Left lobe of liver (tissue), 2 donors: ENCODE measurements at places on chromosomes 3 and 15.

- no peak for DNase-seq
Measured at GRCh38 chr3:119619094-119619493, 21.4 kb downstream of the PLA1A start.

DNA sequence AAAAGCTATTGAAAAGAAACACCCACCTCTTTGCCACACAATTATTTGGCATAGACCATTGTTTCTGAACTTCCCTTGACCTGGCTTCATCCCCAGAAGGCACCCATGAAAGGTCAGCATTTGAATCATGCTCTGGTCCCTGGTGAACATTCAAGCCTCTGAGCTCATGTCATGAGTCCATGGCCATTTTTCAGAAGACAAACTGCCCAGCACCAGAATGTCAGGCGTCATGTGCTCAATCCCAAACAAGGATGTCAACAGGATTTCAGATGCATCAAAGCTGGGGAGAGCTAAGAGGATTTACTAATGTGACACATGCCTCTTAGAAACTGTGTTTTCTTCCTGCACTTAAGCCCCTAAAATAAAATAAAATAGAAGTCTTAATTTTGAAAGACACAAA lies 41.3 kb downstream of the TMED3 start:
- no peak for DNase-seq

- no peak for DNase-seq
Measured at GRCh38 chr15:65517866-65518207, 348 bp upstream of the DPP8 start.

GRCh38 chr3:40523781-40524180 lies 979 bp upstream of the ZNF621 start:
- no peak for DNase-seq

GRCh38 chr15:42062284-42062806 lies 32.0 kb downstream of the PLA2G4D start:
- DNase-seq, result peak; percentile 33

DNA sequence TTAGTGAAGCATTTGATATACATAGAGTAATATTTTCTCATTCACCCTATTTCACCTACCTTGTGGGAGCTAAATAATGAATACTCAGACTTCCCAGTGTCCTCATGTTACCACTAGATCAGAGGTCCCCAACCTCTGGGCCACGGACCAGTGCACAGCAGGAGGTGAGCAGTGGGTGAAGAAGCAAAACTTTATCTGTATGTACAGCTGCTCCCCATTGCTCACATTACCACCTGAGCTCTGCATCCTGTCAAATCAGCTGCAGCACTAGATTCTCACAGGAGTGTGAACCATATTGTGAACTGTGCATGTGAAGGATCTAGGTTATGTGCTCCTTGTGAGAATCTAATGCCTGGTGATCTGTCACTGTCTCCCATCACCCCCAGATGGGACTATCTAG lies 79.4 kb downstream of the RETNLB start:
- no peak for DNase-seq

- no peak for DNase-seq
Measured at GRCh38 chr15:69320977-69321554, 22.4 kb downstream of the PAQR5 start.

DNA sequence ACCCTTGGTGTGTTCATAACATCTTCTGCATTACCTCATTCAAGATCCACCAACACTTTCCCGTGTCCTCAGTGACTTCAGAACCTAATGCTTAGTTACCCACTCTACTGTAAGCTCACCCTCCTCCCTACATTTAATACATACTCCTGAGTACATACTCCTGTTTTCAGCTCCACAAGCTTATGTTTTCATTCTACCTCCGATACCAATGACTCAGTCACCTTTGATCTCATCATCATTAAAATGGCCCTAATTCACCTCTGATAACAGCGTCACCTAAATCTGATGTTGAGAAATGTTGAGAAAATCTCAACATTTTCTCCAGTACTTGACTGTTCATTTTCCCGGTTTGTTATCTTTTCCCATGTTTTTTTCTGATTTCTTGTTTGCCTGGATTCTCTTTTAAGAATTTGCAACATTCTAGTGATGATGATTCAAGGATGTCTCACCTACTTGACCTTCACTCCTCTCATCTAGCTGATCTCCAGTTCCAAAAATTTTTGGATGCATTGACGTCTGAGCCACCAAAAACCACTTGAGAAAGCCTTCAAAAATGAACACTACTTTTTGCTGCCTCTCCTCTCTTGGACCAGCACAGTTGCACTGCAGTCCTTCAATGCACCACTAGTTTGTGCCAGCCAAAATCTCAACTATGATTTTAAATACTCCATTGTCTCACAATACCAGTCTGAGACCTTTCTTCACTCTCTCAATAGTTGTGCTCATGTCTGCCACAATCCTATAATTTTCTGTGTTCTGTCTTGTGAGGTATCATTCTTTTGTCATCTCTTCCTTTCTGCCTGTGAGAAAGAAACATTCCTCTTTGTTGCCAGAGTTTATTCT lies 220.7 kb upstream of the SEMA6D start:
- DNase-seq, result no peak

- DNase-seq, result no peak
Measured at GRCh38 chr3:66259566-66260255, 38.9 kb downstream of the SLC25A26 start.

- DNase-seq, result no peak
Measured at GRCh38 chr3:59995563-59995962, 945.7 kb upstream of the CFAP20DC start.

DNA sequence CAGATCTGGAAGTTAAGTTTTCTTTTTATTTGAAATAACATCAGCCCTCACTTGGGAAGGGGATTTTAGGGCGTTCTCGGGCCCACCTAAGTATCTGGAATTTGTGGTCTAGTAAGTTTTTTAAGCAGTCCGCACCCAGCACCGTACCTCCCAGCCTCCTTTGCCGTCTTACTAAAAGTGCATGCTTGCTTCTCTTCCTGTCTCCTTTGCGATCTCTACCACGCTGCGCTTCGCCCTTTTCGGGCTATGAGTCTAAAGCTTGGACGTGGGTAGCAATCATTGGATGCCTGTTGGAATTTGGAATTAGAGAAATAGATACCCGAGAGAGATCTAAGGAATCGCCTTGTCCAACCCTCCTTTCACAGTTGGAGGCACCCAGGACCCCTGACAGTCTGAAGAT lies 1.1 kb downstream of the THSD4 start:
- DNase-seq, result no peak

DNA sequence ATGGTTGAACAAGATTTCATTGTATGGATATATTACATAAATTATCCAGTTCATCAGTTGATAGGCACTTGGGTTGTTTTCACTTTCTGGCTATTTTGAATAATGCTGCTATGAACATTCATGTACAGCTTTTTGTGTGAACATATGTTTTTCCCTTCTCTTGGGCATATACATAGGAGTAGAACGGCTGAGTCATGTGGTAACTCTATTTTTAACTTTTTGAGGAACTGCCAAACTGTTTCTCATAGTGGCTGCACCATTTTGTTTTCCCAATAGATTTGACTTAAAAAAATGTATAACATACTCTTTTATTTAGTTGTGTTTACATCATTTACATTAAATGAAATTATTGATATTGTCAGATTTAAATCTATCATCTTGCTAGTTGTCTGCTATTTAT lies 28.8 kb upstream of the RFX7 start:
- no peak for DNase-seq

DNA sequence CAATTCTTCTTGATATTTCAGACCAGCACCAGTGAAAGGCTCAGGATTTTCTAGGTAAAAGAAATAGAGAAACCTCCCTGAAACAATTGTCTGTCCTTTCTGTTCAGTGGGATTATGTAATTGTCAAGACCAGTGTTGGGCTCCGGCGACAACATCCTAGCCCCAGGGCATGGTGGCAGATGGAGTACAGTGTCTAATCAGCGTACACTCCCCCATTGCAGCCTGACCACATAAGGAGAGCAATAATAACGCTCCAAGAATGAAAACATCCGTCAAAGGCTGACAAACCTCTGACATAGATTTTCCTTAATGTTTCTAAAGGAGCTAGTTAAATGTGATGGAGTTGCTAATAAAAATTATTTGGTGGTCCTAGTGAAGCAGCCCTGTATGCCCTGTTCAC lies 144.6 kb downstream of the EBLN2 start:
- no peak for DNase-seq

GRCh38 chr3:101838691-101839090 lies 10.6 kb upstream of the NFKBIZ start:
- no peak for DNase-seq

- DNase-seq, result no peak
Measured at GRCh38 chr3:186166491-186167288, 57.8 kb upstream of the ETV5 start.

DNA sequence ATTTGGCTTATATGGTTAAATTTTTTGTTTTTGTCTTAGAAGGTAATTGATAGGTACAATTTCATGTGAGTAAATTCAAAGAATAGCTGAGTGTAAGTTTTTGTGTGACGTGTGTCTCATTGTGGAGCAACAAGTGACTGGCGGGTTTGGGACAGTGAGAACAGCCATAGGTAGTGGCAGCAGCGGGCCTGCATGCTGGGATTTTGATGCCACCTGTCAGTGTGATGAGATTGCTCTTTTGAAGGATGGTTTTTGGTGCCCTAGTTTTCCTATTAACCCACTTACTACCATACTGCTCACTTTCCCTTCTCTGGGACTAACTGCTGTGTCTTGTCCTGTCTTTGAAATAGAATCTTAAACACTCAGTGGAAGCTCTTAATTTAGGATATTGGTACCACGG lies 522.6 kb downstream of the NAALADL2 start:
- no peak for DNase-seq

- no peak for DNase-seq
Measured at GRCh38 chr15:63185206-63185605, 4.2 kb upstream of the RAB8B start.

- DNase-seq, result no peak
Measured at GRCh38 chr15:71295603-71296314, 180.5 kb downstream of the THSD4 start.

DNA sequence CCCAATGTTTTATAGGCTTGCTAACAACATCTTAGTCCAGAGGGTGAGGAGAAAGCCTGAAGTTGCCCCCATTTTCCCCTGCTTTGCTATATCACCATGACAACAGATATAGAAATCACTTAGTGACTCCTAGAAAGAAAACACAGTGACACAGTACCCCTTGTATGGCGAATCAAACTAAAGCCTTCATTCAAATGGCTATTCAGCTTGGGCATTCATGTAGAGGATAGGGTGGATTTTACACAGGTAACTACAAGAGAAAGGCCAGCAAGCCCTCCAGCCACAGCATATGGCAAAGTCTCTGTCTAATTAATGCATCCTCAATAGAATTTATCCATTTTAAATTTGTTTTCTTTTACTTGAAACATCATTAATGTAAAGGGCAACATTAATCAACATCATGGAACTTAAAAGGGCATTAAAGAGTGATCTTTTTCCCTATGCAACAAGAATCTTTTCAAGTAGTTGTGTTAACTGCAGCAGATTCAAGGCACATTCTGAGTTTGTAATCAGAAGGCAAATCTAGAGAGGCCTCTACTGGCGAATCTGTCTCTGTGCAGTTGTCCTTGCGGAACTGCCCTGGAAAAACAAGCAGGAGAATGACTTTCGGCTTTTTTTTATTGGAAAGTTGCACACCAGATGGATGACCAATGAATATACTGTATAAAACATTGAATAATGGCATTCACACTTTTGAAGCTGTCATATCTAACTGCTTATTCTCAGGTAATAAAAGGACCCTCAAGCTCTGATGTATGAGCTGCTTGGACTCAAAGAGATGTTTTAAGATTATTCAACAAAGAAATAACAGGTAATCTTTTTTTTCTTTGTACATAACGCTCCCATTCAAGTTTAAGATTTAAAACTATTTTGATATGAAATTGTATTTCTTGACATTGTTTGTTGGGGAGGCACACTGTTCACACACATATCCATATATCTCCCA lies 621.7 kb upstream of the AGTR1 start:
- DNase-seq, result no peak

GRCh38 chr15:33644304-33644703 lies 324.0 kb upstream of the CHRM5 start:
- no peak for DNase-seq

DNA sequence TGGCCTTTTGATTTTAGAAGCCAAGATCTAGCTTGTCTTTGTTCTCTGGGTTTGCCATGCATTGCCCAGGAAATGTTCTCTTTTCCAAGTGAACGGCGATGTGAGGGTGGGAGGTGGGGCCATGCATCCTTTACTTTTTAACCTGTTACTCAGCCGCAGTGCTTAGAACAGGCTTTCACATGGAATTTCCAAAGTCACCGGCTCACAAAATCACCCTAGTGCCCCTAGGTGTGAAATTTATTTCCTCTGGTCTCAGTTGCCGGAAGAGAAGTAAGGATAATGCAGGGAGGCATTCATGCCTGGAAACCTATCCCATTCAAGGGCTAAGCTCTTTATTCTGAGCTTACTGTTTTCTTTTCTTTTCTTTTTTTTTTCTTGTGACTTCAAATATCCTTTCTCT lies 93.2 kb downstream of the CACNA2D3 start:
- DNase-seq, result no peak

- no peak for DNase-seq
Measured at GRCh38 chr3:117252208-117252607, 542.6 kb downstream of the TUSC7 start.

GRCh38 chr15:98896002-98896721 lies 111.4 kb downstream of the PGPEP1L start:
- no peak for DNase-seq

DNA sequence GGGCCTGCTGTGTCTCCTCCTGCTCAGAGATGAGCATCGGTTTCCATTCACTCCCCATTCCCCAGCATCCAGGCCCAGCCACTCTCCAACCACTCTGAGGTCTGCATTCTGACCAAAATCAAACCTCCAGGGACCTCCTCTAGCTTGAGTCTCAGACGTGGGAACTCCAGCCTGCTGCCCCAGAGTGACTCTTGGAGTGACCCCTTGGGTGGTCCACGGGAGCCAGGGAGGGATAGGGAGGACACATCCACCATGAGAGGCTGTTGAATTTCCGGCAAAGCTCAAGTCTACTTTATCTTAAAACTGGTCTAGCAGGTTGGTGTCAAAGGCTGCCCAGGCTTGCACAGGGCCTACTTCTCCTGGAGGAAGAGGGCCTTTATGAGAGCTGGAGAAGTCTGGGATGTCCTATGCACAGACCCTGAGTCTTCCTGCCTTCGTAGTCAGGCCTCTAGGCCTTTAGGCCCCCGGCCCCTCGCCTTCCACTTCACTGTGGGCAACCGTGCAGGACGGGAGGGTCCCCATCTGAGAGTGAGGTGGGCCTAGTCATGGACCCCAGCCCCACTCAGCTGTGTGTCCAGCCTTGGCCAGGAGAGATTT lies 8.9 kb downstream of the CISH start:
- DNase-seq, result no peak

GRCh38 chr15:71779073-71779797 lies 31.1 kb upstream of the NR2E3 start:
- DNase-seq, result no peak

DNA sequence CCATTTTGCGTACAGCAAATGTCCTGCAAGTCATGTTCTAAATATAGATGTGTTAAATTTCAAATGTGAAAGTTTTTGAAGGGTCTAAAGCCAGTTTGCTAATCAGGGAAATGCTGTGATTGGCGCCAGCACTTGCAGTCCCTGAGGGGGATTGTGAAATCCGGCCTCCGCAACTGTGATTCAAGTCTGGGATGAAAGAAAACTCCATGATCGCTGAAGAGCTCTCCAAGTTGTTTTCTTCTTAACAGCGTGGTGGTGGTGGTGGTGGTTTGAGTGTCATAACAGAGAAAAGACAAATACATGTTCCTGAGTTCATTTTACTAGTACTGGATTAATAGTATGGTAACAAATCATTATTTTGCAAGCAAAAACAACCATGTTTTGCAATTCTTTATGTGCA lies 51.8 kb downstream of the MITF start:
- DNase-seq, result no peak

GRCh38 chr3:8780279-8780678 lies 10.9 kb upstream of the OXTR start:
- DNase-seq, result no peak

- DNase-seq, result peak; percentile 46
Measured at GRCh38 chr3:129625072-129625874, 18.8 kb upstream of the PLXND1 start.
